ENCODE measurements at places on chromosomes 12 and 14.

- H3K4me1 ChIP-seq = no peaks in the 10 kb centered on the region
- no peak overlapping the region for H3K27ac ChIP-seq
- no peaks in the 10 kb centered on the region for H3K36me3 ChIP-seq
- DNase-seq = no peak
Observed at GRCh38 chr12:124229520-124229919, 65.4 kb upstream of the RFLNA start.

GRCh38 chr12:23008623-23009022 lies 383.7 kb downstream of the ETNK1 start:
- peaks cover 27% of the 10 kb centered on the region for H3K4me1 ChIP-seq
- no peaks in the 10 kb centered on the region for H3K36me3 ChIP-seq
- DNase-seq = no peak
- H3K4me3 ChIP-seq = no peak overlapping the region

- no peaks in the 10 kb centered on the region for H3K27me3 ChIP-seq
- no peaks in the 10 kb centered on the region for H3K36me3 ChIP-seq
- DNase-seq = no peak
- H3K27ac ChIP-seq = no peak overlapping the region
- no peaks in the 10 kb centered on the region for H3K4me1 ChIP-seq
- no peak overlapping the region for H3K4me3 ChIP-seq
Observed at GRCh38 chr12:3795066-3795465, 42.2 kb upstream of the CRACR2A start.

- H3K4me3 ChIP-seq = no peak overlapping the region
- no peak overlapping the region for H3K27ac ChIP-seq
- no peaks in the 10 kb centered on the region for H3K4me1 ChIP-seq
- H3K27me3 ChIP-seq = no peaks in the 10 kb centered on the region
- peaks cover 100% of the 10 kb centered on the region for H3K36me3 ChIP-seq
Observed at GRCh38 chr12:321606-322326, 59.1 kb upstream of the SLC6A13 start.

- no peak overlapping the region for H3K27ac ChIP-seq
- no peak for DNase-seq
- H3K4me1 ChIP-seq = no peaks in the 10 kb centered on the region
Observed at GRCh38 chr14:22939684-22940083, 10.5 kb upstream of the PRMT5 start.

- DNase-seq = no peak
- no peaks in the 10 kb centered on the region for H3K36me3 ChIP-seq
- no peaks in the 10 kb centered on the region for H3K27me3 ChIP-seq
- H3K4me3 ChIP-seq = no peak overlapping the region
- H3K27ac ChIP-seq = no peak overlapping the region
- peaks cover 11% of the 10 kb centered on the region for H3K4me1 ChIP-seq
Observed at GRCh38 chr14:53456931-53457330, 303.8 kb upstream of the DDHD1 start.

GRCh38 chr14:75896341-75896740 lies 85.5 kb downstream of the TGFB3 start:
- H3K27me3 ChIP-seq = no peaks in the 10 kb centered on the region
- no peak for DNase-seq
- H3K36me3 ChIP-seq = no peaks in the 10 kb centered on the region
- H3K4me1 ChIP-seq = no peaks in the 10 kb centered on the region
- no peak overlapping the region for H3K27ac ChIP-seq
- no peak overlapping the region for H3K4me3 ChIP-seq

DNA sequence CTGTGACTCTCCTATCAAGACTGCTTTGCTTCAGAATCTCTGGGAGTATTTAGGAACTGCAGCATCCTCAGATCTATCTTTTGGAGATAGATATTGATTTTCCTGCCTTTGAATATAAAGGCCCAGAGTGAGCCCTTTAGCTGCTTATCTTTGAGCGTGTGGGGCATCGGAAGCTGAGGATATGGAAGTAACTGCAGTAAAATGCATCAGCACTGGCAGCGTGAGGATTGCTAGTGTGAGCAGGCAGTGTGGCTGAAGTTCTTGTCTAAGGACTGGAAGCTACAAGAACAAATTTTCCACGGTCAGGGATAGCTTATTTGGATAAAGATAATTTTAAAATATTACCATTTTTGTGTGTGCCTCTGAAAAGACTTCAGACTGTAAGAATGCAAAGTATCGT lies 474.7 kb downstream of the NPAS3 start:
- H3K4me3 ChIP-seq = no peak overlapping the region
- no peak for DNase-seq
- H3K27ac ChIP-seq = no peak overlapping the region
- H3K36me3 ChIP-seq = no peaks in the 10 kb centered on the region
- H3K4me1 ChIP-seq = no peaks in the 10 kb centered on the region

DNA sequence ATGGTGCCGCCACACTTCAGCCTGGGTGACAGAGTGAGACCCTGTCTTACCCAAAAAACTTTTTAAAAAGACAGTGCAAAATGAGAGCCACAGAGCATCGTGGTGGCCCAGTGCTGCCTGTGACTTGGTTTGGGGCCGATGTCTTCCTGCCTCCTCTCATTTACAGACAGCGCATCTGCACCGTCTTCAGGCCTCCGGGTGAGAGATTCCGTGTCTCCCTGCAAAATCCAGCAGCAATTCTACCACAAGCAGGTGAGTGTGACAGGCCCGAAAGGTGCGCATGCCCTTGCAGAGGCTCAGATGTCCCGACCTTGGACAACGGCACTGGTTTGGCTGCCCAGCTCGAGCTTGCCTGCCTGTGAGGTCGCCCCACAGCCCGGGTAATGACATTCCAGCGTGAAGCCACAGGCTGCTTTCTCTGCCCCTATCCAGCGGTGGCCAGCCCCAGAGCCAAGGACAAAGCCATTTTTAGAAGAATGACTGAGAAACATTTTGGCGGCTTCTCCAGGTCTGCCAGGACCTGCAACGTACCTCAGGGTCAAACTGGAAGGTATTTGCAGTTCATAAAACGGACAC lies 70.3 kb upstream of the RFLNA start:
- peaks cover 4% of the 10 kb centered on the region for H3K27me3 ChIP-seq
- no peak for DNase-seq
- no peaks in the 10 kb centered on the region for H3K36me3 ChIP-seq
- H3K4me1 ChIP-seq = no peaks in the 10 kb centered on the region

GRCh38 chr12:103657331-103657730 lies 70.3 kb downstream of the STAB2 start:
- no peaks in the 10 kb centered on the region for H3K36me3 ChIP-seq
- H3K4me3 ChIP-seq = no peak overlapping the region
- no peak overlapping the region for H3K27ac ChIP-seq
- no peaks in the 10 kb centered on the region for H3K27me3 ChIP-seq
- DNase-seq = no peak
- H3K4me1 ChIP-seq = peaks cover 7% of the 10 kb centered on the region

DNA sequence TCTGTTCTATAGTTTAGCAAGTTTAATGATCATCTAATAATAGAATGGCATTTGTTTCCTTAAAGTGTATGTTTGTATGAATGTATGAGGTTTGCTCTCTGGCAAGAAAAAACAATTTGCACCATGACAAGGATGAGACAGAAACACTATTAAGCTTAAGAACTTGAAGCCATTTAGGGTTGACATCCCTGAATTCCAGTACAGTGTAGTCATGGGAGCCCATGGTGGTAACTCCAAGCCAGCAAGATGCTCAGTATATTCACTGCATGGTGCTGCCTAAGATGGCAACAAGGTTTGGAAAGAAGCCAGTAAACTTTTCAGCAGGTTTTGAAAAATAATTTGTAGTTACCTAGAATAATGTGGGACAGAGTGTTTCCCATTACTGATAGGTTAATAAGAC lies 158.6 kb downstream of the PRIMA1 start:
- no peaks in the 10 kb centered on the region for H3K27me3 ChIP-seq
- DNase-seq = no peak
- H3K4me3 ChIP-seq = no peak overlapping the region

GRCh38 chr12:110269622-110270124 lies 11.4 kb upstream of the ATP2A2 start:
- peak overlapping the region; percentile 70 for H3K27ac ChIP-seq
- peaks cover 41% of the 10 kb centered on the region for H3K4me1 ChIP-seq
- DNase-seq = no peak
- H3K27me3 ChIP-seq = no peaks in the 10 kb centered on the region
- H3K36me3 ChIP-seq = no peaks in the 10 kb centered on the region
- no peak overlapping the region for H3K4me3 ChIP-seq
